ENCODE measurements at places on chromosomes 12 and 14.
A peak's percentile ranks its signal among the peaks of the same experiment; 100 is the strongest.

DNA sequence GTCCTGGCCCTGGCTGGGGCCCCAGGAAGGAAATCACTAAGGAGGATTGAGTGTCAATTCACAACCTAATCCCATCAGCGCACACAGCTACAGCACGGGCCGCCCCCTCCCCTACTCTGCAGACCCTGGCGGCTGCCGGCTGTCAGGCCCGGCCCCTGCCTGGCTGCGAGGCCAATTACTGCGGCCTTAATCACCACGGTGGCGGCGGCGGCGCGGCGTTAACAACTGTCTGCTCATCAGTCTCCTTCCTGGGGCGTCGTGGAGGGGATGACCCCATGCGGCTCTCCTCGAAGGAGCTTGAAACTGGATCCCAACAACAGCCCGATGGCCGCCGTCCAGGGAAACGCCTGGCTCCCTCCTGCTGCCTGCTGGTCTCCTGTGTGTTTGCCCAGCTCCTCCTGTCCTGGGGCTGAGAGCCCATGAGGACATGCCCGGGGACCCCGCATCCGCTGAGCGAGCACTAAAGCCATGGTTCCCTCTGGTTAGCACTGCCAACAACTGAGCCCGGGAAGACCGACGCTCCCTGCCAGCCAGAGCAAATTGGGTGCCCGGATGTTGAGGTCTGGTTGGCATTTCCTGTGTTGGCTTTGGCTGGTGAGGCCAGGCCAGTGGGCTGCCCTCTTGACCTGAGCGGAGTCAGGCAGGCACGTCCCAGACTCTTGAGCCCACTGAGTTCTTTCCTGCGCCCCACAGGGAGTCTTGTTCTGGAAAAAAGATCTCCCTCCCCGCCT lies 21.8 kb upstream of the EIF2B2 start:
- no peak for DNase-seq

DNA sequence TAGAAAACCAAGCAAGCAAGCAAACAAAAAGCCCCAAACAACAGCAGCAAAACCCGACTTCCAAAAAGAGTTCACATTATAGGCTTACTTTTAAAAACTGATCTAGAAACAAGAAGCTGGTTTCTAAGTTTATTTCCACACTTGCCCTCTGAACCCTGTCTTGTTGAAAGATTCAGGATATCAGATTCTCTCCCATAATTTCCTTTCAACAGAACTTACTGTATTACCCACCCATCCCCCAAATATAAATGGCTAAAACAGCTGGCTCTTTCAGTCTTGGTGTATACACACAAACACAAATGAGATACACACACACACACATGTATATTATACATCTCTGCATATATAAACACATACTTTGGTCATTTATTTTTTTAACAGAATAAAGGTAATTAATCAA lies 460.9 kb downstream of the ZFP36L1 start:
- DNase-seq = no peak

DNA sequence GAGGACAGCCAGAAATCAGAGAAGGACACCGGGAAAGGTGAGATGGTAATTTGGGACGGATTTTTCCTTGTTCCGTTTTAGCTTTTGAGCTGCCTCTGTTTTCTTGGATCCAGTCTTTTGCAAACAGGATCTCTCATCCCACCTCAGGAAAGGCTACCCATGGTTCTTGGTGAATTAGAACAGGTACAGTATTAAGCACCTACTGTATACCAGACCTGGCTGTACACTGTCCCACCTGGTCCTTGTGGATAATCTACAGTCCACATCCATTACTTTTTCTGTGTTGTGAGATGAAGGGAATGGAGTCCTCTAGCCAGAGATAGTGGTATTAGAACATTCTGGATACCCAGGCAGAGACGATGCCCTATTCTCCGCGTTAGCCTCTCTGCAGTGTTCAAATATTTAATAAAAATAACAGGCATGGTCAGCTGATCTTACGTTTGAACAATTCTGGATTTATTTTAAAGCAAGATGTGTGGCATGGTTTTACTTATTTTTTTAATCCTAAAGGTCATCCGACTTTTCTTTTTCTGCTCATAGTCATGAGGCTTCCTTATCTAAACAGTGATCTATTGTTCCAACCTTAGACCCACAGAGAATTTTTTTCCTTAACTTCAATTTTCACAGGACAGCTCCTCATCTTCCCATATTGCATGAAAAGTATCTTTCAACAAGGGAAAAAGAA lies 18.8 kb downstream of the PLXNC1 start:
- DNase-seq = no peak

DNA sequence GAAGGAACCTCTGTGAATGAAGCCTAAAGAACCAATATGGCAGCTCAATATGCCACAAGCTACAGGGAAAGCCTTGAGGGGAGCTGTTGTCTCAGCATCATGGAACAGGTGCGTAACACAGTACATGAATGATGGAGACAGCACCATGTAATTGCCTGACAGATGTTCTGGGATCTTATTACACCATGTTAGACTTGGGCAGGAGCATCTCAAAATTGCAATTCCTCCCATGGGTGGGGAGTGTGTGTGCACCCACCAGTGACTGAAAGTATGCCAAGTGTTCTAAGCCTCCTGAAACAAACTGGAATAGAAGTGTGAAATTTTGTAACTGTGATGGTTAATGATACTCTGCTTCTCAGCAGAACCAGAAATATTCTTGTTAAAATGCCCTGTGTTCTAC lies 151.0 kb upstream of the SRRM4 start:
- no peak for DNase-seq

- DNase-seq = peak; percentile 68
Observed at GRCh38 chr12:51721282-51721940, 127.1 kb downstream of the FIGNL2 start.

GRCh38 chr12:120261951-120262851 lies 3.3 kb downstream of the PXN start:
- DNase-seq = peak; percentile 73

DNA sequence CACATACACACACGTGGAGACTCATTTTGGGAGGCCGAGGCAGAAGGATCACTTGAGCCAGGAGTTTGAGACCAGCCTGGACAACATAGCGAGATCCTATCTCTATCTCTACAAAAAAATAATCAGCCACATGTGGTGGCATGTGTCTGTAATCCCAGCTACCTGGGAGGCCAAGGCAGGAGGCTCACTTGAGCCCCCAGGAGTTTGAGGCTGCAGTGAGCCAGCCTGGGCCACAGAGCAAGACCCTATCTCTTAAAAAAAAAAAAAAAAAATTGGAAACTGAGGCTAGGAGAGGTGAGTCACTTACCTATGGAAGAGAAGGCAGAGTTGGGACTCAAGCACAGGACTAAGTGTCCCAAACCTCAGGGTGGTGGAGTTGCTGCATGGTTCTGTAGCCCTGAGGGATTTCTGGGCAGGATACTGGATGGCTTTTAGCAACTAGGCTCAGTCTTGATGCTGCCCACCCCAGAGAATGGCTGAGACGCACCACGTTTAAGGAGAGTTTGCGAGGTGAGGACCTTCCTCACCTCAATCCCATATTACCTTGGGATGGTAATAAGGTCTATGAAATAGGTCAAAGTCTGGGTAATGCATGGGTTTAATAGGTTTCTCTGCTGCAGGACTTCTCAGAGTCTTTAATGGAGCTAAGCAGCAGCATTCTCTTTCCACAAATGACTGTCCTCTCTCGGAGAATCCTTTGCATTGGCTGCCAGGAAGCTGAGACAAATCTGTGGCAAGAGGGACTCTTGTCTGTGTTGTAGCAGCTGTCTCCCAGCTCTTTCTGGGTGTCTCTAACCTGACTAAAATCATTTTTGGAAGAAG lies 35.6 kb downstream of the SH2B3 start:
- no peak for DNase-seq

DNA sequence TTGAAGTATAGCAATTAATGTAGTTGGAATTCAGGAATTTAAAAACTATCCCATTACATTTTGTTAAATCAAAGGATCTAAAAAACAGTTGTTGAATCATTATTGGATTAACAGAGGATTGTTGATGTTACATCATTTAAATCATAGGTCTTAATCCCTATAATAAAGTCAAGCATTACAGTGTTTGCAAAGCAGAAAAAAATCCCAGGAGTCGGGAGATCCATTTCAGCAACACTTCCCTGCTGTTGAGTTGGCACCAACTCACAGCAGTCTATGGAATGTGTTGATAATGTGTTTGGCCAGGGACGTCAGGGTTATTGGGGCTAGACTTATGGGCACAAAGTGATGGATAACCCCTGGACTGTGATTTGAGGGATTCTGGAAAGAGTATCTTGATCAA lies 99.1 kb upstream of the TMTC1 start:
- DNase-seq = no peak

- DNase-seq = no peak
Observed at GRCh38 chr12:132465269-132466190, 24.4 kb upstream of the FBRSL1 start.

- DNase-seq = no peak
Observed at GRCh38 chr14:103293465-103293864, 40.6 kb upstream of the EIF5 start.

DNA sequence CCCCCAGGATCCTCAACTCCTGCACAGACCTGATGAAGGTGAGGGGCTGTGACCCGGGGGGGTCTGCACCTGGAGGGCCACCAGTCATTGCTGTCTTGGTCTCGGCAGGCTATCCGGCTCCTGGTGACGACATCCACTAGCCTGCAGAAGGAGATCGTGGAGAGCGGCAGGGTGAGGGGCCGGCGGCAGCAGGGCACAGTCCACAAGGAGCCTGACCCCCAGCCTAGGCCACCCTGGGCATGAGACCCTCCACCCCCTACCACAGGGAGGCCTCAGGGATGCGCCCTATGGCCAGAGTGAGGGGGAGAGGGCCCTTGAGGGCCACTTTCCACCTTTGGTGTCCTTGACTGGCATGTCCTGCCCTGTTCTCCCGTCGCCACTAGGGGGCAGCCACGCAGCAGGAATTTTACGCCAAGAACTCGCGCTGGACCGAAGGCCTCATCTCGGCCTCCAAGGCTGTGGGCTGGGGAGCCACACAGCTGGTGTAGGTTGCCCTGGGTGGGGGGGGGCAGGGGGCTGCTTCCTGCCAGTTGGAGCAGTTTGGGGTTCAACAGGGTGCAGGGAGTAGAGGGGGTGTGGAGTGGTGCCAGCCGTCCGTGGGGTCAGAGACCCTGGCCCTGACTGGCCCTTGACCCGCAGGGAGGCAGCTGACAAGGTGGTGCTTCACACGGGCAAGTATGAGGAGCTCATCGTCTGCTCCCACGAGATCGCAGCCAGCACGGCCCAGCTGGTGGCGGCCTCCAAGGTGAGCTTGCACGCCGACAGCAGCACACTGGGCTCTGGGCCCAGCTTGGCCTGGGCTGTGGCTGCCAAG lies 25.0 kb downstream of the HIP1R start:
- peak; percentile 78 for DNase-seq

DNA sequence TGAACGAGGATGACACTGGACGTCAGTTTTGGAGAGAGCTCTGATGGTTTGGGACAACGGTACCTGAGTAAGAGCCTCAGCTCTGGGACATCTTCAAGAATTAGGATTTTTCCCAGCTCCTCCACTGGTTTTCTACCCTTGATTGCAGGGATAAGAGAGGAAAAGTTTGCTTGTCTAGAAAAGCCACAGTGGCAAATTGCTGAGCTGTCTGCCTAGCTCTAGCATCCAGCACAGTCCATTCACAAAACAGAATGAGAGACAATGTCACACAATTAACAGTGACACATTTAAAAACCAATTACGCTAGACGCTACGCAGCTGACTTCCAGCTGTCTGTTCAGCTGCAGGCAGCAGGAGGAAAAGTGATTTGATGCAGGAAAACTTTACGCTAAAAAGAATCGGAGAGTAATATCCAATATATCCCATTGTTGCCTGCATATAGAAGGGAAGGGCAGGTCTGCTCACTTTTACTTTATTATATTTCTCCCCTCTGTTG lies 168.1 kb upstream of the PRICKLE1 start:
- no peak for DNase-seq

GRCh38 chr14:93532541-93532940 lies 101.8 kb downstream of the UNC79 start:
- DNase-seq = no peak

DNA sequence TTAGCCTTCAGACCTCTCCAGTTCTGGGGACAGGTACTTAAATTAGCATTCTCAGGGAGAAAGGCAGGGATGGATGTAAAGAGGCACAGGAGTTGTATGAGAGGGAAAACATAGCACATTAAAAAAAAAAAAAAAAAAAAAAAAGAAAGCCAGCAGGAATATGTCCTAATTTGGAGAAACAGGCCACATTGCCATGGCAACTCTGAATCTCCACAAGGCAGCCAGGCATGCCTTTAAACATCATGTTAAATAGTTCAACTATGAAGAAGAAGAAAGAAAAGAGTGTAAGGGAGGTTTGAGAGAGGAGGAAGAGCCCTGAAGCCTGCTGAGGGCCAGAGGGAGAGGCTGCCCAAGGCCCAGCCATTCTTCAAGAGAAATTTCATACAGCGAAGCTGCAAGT lies 145.8 kb downstream of the GRIN2B start:
- DNase-seq = no peak

- no peak for DNase-seq
Observed at GRCh38 chr14:102474934-102475333, 34.6 kb downstream of the ANKRD9 start.

GRCh38 chr12:5138845-5139244 lies 95.2 kb downstream of the KCNA5 start:
- DNase-seq = no peak

DNA sequence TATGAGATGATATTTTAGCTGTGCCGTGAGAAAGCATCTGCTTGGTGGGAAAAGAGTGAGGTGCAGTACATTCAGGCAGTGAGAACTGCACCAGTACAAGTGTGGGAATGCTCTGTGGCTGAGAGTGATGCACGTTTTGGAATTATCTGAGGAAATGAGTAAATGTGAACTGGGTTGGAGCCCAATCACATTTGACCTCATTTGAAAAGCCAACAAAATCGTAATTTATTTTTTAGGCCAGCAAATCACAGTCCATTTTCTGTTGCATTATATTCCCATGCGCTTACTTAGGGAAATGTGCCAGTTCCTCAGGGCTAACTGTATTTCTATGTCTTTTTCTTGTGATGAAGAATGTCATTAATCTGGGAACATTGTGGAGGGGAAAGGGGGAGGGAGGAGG lies 77.3 kb downstream of the SNAPC1 start:
- DNase-seq = no peak

DNA sequence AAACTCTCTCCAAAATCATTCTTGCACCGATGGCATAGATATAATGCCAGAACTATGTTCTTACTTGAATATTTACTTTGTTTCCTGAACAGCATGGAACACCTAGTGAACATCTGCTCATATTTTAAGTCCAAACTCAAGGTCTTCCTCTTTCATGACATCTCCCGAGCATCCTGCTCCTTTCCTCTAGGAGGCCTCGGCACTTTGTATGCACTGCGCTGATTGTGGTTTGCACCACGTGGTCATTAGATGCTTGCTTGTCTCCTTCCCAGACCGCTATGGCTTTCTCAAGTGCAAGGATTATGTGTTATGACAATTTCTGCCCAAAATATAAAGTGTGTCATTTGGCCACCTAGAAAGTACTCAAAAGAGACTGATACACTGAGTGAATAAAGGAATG lies 912.0 kb downstream of the GALC start:
- no peak for DNase-seq

GRCh38 chr14:99682809-99683618 lies 1.1 kb upstream of the CYP46A1 start:
- peak; percentile 81 for DNase-seq
